AG09309 (cell line): ENCODE measurements at places on chromosomes 6 and 20.
A peak's percentile ranks its signal among the peaks of the same experiment; 100 is the strongest.

- DNase-seq, result peak; percentile 97
Observed at GRCh38 chr6:100202417-100203194, 208.6 kb upstream of the MCHR2 start.

DNA sequence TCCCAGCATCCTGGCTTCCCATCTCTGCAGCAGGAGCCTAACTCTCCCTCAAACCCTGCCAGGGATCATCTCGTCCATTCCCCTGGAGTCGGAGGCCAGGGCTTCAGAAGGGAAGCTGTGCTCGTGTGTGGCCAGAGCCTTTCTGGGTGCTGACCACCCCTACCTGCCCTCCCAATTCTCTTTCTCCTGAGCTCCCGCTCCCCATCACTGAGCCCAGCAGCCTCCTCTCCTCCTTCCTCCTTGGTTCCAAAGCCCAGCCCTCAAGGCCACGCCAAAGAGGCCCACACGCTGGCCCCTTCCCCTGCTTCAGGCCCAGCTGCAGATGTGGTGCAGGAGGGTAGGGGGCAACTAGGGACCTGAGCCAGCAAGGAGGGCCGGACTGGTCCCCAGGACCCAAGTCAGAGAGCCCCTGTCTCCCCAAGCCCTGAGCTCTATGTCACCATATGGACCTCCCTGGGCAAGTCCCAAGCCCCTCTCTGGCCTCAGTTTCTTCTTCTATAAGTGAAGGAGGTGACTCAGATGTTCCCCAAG lies 1.3 kb downstream of the FAM83C start:
- no peak for DNase-seq

- DNase-seq, result no peak
Observed at GRCh38 chr20:31538326-31538725, 24.1 kb downstream of the HM13 start.

DNA sequence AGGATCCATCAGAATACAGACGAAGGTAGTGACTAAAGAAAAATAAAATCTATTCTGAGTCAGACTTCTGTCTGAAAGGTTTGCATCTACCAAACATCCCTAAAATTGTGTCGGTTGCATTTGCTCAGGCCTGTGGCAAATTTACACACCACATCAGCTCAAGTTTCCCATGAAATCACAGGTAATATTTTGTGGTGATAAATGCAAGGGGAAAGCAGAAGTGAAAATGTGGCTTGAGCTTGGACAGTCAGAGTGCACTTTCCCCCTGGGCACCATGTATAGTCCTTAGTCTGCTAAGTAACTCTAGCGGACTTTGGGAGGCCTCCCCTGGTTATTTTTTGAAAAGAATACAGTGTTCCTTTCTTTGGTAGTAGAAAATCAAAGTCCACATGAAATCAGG lies 159.1 kb downstream of the PKHD1 start:
- no peak for DNase-seq

DNA sequence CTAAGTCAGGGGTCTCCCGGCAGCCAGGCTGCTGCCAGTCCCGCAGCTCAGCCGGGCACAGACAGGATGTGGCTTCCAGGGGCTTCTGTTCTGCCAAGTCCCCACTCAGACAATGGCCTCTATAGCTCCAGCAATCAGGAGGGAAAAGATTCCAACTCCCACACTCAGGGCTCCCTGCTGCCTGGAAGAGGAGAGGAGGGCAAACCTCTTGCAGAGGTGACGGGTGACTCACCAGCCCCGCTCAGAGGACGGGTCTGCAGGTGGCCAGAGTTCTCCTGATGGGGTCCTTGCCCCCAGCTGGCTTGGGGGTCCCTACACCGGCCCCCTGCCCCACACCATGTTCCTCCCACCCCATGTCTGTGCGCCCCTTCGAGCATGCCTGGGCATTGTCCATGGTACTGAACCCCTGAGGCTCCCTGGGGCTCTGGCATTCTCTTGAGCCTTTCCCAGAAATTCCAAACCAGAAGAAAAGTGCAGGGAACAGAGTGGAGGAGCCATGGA lies 32.6 kb downstream of the NTSR1 start:
- no peak for DNase-seq

DNA sequence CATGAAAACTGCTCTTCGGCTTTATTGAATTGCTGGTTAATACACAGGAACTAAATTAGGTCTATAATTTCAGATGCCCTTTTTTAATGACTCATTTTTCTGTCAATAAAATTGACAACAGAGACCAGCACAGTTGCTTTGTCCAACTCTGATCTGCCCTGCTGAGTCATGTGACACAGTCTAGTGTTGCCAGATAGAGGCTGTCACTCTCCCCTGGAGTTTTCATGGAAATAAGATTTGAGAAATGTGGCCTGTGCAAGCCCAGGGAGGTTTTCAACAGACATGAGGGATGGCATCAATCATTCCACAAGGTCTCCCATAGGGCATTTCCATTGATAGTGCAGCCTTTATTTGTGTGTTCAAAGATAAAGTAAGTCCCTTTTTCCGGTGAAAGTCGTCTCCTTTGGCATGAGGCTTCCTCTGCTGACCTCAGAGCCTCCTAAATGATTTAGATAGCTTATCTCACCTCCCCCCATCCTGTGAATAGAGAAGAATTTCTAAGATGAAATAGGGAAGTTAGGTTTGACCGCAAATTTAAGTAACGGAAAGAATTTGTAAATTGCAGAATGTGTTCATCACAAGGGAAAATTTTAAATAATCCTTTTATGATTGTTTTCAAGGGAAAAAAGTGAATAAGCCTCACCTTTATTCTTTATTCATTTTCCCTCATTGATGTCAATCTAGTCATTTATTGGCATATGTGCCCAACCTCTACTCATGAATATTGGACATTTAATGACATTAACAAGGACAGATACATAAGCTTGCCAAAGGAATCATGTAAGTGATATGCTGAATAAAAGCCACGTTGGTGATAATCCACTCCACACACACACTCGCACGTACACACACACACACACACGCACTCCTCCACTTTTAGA lies 277.7 kb downstream of the ADGB start:
- no peak for DNase-seq

DNA sequence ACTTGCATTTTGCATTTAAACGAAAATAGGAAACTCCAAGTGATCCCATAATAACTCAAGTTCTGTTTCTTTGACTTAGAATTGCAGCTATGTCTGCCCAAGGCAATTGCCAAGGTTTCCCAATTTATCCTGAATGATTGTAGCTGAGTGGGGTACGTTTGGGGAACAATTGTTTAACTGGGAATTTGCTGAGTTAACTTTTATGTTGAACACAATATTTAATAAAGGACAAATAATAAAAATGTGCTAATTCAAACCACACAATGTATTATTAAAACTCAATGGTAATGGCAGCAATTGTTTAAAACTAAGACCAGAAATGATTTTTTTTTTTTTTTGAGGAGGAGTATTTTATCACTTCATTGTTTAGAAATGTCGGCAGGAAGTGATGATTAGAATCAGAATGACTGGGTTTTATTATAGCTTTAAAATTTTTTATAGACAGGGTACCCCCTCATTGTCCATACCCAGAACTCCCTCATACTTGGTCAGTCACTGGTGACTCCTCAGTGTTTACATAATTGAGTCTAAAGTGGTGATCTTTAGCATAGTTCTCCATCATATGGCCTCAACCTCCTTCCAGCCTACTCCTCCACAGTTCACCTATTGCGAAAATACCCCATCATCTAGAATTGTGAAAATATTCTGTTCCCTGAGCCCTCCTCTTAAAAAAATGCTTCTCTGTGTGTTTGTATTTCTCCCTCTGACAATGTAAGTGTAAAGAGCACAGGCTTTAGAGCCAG lies 389.2 kb upstream of the CITED2 start:
- DNase-seq, result peak; percentile 53

DNA sequence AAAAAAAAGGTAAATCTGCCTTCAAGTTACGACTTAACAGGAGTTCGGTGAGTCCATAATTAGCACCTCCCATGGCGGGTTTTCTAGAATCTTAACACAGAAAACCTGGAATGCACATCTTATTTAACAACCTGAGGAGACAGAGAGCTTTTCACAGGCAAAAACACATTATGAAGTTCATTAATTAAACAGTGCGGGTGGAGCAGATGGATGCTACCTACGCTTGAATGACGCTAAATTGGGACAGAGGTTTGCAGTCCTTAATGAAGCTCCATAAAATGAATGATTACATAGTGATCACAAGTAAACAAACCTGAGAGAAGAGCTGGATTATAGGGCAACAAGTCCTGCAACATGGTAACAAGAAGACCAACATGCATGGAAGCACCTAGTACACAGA lies 81.0 kb downstream of the INSM1 start:
- no peak for DNase-seq

DNA sequence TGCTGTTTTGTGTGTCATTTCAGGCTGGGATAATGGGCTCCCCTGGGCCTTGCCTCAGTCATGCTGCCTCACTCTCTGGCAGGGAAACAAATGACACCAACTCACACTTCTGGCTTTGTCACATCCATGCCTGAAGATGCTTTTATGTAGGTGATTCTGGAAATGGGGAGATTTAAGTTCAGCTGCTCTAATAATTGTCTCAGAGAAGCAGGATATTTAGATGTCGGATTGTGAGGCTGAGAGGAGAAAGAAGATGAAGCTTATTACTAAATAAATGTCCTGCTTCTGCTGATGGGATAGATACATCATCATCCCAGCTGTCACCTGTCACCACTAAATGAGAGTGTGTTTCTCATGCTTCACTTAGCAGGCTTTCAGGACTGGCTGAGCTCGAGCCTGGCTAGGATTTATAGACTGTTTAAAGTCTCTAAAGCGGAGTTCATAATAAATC lies 480.2 kb upstream of the SPTLC3 start:
- no peak for DNase-seq

DNA sequence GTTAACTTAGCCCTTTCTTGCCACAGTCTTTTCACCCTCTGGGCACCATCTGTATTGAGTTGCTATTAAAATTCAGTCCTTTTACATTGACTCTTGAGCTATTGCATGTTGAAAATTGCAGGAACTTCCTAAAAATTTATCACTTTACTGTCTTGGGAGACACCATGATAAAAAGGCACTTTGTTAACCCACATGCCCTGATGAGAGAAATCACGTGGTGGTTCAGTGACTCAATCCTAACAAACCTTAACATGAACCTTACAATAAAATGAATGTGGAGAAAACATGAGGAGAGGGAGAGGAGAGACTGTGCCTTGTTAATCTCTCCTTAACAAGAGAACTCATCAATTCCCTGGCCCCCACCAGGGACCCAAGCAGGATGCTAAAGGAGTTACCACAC lies 30.8 kb downstream of the GSTA4 start:
- DNase-seq, result no peak

DNA sequence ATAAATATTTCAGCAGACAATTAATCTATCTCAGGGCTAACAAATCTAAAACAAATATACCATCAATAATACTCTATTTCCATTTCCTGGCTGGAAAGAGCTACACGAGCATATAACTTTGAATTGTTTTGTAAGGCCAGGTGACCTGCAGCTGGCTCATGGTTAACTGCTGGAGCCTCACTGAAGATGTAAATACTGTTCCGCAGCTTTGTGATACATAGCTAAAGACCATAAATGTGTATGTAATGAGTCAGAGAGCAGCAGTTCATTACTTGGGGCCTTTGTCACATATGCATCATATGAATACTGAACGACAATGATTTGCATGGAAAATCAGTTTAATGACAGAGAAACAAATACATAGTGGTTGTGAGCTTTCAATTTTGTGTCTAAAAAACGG lies 109.4 kb upstream of the CCN2 start:
- no peak for DNase-seq

DNA sequence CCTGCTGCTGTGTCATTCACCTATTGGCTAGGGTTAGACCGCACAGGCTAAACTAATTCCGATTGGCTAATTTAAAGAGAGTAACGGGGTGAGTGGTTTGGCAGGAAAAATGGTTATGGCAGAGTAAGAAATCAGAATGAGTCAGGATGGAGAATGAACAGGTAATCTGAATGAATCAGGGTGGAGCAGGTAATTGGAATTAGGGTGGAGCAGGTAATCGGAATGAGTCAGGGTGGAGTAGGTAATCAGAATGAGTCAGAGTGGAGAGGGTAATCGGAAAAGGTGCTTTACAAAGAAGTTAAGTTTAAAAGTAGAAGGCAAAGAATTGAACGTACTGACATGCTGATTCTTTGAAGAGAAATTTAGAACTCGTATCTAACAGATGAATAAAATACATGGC lies 11.7 kb downstream of the SLC35A1 start:
- no peak for DNase-seq

- DNase-seq, result no peak
Observed at GRCh38 chr20:53425941-53426340, 167.7 kb downstream of the ZNF217 start.

DNA sequence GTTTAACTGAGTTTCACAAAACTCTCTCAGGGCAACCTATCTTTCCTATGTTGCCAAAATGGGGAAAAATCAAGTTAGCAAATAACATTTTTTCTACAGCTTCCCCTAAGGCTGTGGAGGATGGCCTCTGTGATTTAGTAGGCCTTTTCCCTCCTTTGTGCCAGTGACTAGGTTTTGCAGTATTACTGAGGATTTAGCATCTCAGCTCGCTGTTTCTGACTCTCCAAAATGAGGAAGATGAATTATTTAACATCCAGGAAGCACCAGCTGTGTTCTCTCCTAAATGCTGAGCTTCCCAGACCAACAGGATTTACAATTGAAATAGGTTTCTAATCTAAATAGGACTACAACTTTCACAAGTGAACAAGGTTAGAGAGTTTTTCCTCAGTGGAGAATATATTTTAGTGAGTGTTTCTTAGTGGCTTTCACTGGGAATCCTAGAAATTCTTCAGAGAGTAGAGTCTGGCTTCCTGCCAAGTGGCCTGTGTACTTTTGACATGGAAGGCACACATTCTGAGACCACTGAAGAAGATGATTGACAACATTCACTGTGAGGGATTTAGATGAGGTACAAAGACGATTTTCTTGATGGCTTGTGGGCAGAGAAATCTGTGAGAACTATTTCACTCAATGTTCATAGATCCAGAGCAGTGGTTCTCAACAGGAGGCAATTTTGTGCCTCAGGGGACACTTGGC lies 62.4 kb downstream of the PTCHD4 start:
- no peak for DNase-seq

DNA sequence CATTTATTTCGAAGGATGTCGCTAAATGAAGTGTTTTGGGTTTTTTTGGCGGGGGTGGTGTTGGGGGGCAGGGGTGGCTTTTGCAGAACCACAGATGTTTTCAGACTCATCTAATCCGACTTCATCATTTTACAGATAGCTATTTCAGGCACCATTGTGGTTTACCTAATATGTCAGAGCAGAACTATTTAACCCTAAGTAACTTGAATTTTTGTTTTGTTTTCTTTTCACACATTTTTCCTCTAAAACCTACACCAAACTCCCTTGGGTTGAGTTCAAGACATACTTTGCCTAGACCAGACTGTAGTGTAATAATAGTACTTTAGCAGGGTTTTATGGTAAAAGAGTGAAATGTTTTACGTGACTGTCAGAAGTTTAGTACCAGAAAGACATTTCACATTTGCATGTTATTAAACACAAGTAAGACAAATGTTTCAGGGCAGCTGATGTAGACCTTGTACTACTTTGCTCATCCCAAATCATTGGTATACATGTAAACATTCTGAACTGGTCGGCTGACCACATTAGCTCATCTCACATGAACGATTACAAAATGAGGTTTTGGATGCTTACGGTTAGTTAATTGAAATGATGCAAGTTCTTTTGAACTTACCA lies 37.7 kb downstream of the MAP3K4 start:
- peak; percentile 79 for DNase-seq
